ENCODE measurements at places on chromosomes 3 and 15.

- DNase-seq = no peak
These were observed 101.2 kb upstream of the ZBTB20 start for GRCh38 chr3:115248274-115248673.

DNA sequence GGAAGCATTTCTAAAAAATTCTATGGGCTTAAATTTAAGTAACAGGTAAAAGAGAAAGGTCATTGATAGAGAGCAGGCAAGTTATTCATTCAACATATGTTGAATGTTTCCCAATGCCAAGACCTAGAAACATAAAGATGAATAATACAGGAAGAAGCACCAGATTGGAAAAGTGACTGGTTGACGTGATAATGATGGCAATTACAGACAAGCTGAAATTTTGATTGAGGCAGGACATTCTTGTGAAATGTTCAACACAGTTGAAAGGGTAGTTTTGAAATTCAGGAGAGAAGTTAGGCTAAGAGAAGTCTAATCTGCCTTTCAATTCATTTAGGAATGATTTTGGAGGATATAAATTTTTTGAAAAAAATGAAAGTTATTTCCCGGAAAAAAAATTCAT, 536.3 kb upstream of the NAALADL2 start:
- no peak for DNase-seq

DNA sequence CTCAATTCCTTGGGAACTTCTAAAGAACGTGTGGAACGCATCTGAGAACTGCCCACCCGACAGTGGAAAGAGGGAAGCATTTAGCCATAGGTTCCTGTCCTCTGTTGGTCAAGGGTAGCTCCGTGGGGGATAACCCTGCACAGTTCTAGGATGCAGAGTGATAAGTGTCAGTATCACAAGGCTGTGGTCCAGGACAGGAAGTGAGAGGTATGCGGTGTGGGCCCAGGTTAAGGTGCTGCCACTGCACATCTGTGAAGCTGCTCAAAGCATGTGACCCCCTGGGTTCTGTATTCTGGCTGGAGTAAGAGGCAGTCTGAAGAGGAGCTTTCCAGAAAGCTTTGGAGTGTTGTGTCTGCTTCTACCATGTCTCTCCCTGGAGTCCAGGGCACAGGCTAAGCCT, 51.7 kb upstream of the HES1 start:
- no peak for DNase-seq

- DNase-seq = no peak
These were observed 1.2 kb downstream of the PARP16 start for GRCh38 chr15:65285291-65286068.

- peak; percentile 2 for DNase-seq
These were observed 17.0 kb downstream of the RGMA start for GRCh38 chr15:93072011-93072410.

DNA sequence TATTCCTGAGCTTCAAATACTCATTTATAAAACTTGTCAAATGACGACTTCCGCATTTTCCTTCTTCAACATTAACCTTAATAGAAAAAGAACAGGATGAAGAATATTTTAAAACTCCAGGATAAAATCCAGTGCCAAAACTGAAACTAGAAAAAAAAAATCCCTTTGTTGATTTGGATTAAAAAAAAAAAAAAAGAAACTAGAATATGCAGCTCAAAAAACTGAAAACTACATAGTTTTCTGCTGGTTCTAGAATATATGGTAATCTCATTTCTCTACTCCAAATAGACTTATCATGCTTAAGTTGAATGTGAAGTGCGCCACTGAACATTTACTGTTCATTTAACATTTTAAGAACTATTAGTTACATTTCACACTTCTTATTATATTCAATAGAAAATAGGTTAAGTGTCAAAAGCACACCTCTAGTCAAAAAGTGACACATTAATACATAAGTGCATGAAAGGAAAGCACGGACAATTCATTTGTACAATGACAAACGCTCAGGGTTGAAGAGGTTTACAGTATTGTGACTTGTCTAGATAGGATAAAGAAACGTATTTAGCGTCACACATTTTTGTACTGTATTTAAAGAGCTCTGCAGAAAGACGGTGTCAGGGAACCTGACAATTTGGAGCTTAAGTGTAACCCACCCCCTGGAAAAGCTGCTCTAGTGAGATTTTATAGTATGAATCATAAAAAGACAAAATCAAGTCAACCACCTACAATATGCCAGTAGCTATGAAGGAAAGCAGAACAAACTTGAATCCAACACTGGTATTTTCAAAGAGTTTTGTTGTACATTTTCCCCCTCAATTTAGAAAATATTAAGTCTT, 5.8 kb downstream of the TRA2B start:
- DNase-seq = no peak

GRCh38 chr3:150351398-150351797, 56.7 kb upstream of the TSC22D2 start:
- DNase-seq = no peak

- peak; percentile 4 for DNase-seq
These were observed 17.5 kb upstream of the GASK1A start for GRCh38 chr3:42961633-42962032.

DNA sequence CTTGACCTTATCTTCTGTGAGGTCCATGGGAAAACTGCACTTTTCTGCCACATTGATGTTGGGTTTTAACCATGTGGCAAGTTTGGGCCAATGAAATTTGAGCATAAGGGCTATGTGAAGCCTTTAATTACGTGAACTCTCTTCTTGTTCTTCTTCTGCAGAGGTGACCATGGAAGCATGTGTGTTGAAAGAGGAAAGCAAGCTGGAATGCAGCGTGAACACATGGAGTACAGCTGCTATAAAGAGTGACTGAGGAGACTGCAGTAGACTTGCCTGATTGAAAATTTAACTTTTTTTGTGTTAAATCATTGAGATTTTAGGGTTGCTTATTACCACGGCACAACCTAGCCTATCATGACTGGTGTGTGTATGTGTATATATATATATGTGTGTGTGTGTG, 347.3 kb downstream of the ZIC1 start:
- DNase-seq = no peak

DNA sequence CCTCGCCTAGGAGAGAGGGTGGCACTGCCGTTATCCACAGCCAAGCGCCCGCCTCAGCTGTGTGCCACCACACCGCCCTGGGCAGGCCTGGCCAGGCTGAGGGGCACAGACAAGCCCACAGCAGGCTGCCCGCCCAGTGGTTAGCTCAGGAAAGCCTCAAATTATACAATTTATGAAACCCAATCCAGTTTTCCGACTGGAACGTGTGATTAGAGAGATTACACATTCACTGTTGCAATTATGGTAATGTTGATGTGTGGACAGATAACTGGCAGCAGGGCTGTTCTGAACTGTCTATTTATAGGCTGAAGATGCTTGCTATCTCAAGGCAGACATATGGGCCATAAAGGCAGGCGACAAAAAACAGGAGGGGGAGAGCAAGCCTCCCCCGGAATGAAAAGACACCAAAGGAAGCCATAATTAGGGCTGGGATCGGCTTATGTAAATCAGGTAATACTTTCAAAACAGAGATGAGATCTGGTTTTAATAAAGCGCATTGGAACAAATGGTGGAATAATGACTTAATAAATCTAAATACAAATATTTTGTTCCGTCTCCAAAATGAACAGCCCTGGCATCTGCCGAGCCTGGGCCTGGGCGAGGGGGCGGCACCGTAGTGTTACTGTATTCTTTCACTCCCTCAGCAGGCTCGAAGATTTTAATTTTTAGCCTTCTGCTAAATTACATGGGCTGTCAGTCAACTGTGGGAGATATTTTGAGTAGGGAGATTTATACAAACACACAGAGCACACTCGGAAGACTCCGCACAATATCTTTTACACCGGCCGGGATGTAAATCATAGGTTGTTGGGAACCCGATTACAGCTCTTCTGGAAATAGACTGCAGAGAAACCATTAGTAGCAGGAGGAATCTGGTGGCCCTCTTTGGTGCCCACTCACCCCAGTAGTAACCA, 103.1 kb upstream of the TLE3 start:
- DNase-seq = no peak

GRCh38 chr3:152266221-152266995, 2.3 kb upstream of the MBNL1 start:
- peak; percentile 93 for DNase-seq
